ENCODE measurements at places on chromosomes 3 and 15.
A peak's percentile ranks its signal among the peaks of the same experiment; 100 is the strongest.

DNA sequence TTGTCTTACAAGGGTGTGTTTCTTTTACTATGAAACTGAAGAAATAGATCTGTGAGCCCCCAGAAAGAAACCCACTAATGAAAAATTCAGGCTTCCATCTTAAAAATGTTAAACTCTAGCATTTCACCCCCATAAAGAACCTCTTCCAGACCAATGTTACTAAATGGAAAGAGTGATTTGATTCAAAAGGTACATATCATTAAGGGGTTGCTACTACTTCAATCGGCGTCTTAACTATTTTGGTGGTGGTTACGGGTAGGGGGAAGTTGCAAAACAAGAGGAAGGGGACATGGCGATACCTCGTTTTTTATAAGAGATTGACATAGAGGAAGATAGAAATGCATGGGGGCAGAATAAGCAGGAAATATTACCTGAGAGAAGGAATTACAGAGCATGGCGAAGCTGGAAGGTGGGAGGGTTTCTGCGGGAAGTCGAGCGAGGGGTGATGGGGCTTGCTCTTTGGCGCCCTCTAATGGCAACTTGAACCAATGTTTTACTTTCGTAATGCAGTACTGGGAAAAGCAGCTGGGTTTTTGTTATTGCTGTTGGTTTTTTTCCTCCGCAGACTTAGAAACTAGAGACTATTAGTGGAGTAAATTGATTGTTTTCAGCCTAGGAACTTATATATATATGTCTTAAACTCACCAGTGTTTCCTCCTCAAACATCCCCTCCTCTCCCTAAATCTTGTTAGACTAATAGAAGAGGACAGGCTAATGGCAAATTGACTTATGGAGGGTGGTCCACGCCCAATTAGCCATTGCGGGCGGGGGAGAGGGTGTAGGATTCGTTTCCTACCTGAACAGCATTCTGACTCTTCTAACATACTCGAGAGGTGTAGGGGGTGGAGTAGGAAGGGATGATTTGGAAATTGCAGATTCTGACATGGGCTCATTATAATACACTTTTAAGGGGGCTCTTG, 11.3 kb upstream of the SOX2 start:
- DNase-seq: peak; percentile 26

DNA sequence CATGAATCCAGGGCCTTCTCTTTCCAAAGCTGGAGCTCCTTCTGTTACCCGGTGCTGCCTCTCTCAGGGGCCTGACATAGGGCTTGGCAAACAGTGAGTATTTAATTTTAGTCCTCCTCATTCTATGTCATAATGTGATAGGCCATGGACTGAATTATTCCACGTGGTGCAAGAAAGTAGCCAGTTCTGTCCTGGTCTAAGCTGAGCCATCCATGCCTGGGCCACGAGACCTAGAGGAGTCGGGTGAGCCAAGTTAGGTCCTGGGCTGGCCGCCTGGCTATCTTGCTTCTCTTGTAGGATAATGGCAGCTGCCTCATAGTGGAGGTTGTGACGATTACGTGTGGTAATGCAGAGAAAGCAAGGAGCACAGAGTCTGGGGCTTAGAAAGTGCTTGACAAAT, 170.6 kb downstream of the FAM43A start:
- DNase-seq: no peak

DNA sequence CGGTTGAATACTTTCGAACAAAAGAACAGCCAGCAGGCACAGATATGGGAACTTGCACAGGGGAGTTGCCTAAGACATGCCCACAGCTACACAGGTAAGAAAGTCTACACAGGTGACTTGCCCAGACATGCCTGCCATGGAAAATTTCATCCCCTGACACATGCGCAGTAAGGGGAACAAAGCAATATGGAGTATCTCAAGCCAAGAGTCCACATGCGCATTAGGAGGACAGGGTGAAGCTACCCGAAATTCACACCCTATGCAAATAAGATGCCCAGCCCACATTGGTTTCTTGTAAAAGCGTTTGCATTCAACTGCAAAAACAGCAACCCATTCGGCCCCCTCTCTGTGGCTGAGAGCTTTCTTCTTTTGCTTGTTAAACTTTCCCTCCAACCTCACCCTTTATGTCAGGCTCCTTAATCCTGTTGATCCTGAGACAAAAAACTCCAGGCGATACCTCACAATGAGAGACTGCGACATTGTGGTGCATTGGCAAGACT, 49.3 kb upstream of the TRPM1 start:
- DNase-seq: no peak

- DNase-seq: no peak
Measured at GRCh38 chr3:90055666-90056065, 948.2 kb downstream of the EPHA3 start.

- DNase-seq: no peak
Measured at GRCh38 chr3:38990621-38991020, 61.1 kb downstream of the SCN11A start.

DNA sequence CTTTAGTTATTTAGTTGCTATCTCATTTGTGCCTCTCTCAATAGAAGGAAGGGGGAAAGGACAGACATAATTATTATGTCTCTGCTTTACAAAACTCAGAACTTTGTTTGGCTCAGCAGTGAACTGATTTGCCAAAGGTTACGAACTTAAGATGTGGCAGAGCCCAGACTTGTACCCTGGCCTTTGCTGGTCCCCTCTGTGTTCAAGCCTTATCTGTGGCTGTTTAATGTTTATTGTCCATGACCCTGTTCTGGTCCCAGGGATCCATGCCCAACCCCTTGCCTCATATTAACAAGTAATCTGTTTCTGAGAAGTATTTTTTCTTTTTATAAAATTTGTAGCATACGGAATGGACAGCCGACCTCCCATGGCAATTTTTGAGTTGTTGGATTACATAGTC, 10.7 kb downstream of the SNAPC5 start:
- no peak for DNase-seq

DNA sequence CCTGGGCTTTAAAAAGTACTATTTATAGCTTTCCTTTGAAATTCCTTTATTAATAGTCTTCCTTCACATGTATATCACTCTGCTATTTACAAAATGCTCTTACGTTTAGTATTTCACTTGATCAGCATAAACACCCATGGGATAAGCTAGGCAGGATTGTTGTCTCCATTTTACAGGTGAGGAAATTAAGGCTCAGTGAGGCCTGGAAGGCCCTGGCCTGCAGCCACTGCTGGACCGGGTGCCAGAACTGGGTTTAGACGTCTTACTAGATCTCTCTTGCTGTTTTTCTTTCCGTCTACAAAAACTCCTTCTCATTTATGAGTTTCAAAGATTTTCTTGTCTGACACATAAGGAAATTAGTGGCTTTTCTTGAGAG, 236.4 kb downstream of the LPP start:
- DNase-seq: no peak

DNA sequence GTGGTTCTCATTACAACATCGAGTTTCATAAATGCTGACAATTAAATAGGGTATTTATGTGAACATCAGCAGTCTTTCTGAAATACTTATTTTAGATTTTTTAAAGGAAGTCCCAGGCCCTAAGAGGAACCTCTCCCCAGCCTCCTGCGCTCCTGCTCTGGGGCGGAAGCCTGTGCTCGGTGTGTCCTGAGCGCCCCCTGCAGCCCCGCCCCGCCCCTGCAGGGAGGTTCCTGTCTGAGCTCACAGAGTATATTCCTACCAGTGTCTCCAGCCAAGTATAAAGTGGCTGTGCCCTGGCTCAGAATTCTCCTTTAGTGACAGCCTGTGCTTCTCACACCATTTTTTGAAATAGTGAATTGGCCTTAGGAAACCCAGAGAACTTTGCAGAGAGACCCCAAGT, 567.9 kb downstream of the GOLGA6L6 start:
- no peak for DNase-seq

GRCh38 chr3:172082269-172082668, 42.9 kb downstream of the FNDC3B start:
- peak; percentile 95 for DNase-seq

DNA sequence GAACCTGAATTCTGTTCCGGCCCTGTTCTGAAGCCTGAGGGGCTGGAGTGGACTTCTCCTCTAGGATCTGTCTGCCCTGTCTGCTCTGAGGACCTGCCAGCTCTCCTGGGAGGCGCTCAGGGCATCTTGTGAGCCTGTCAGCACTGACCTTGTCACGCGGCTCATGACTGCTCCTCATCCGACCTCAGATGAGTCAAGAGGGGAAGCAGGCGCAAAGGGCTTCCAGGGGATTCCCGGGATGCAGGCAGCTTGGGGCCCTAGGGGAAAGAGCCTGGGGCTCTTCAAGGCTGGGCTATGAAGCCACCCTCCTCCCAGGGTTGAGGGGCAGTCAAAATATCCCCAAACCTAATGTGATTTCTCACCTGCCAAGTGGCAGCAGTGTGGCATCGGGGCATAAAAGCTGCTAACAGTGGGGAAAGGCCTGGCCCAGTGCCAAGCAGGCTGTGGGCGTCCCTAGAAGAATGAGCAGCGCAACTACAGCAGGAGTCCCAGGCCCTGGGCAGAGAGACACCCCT, 27.6 kb upstream of the ANKDD1A start:
- DNase-seq: peak; percentile 77

Measured in non-pigmented ciliary epithelial cell (primary cell).